ENCODE measurements at places on chromosomes 1 and 21.

GRCh38 chr1:13830616-13831280 is 130.8 kb downstream of the PRDM2 start:
- no peaks in the 10 kb centered on the region for H3K36me3 ChIP-seq
- DNase-seq: no peak
- no peak overlapping the region for H3K27ac ChIP-seq
- no peak overlapping the region for H3K4me3 ChIP-seq
- H3K27me3 ChIP-seq: peaks cover 4% of the 10 kb centered on the region

- H3K27ac ChIP-seq: no peak overlapping the region
- no peaks in the 10 kb centered on the region for H3K27me3 ChIP-seq
- H3K4me1 ChIP-seq: peaks cover 40% of the 10 kb centered on the region
- H3K4me3 ChIP-seq: no peak overlapping the region
Measured at GRCh38 chr1:221735999-221736398, 5.9 kb downstream of the DUSP10 start.

DNA sequence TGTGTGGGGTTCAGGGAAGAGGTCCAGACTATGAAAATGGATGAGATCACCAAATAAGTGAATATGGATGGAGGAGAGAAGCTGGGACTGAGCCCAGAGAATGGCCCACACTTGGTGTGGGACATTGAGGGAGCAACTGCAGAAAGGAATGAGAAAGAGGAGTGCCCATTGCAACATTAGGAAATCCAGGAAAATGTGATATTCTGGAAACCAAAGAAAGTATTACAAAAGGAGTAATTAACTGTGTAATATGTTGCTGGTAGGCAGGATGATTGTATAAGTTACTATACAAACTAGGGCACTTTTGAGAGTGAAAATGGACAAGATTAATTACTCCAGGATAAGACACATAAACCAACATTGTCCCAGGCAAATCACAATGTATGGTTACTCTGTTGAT is 59.8 kb upstream of the ARTN start:
- H3K4me1 ChIP-seq: peaks cover 1% of the 10 kb centered on the region
- H3K27ac ChIP-seq: no peak overlapping the region
- no peaks in the 10 kb centered on the region for H3K36me3 ChIP-seq
- H3K4me3 ChIP-seq: no peak overlapping the region

DNA sequence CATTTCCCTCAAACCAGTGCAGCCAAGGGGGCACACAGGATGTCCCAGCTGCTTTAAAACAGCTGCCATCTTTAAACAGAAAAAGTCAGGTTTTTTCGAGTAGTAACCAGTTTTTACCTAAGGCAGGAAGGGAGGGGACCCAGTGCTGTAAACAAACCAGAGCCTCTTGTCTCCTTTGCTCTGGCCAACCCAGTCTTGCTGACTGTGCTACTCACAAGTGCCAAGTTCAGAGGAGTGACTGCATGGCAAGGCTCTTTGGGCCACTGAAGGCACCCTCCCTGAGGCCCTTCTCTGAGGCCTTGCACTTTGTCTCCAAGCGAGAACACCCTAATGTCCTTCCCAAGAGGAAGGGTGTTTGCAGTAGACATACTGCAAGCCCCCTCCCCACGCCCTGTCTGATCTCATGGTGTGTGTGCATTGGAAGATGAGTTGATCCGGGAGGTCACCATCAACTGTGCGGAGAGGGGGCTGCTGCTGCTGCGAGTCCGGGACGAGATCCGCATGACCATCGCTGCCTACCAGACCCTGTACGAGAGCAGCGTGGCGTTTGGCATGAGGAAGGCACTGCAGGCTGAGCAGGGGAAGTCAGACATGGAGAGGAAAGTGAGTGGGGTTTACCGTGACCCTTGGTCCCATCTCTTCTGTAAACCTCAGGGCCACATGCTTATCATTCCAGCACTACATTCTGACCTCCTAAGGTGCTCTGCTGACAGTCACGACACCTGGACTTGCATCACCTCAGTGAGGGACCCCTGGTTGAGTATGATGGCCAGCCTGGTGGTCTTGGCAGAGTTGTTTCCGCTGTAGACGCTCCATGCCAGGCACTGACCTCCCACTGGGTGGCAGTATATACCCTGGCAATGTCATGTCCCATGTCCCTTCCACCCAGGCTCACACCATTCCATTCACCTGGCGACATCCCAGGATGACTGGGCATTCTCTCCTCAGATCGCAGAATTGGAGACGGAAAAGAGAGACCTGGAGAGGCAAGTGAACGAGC is 4.7 kb downstream of the DNALI1 start:
- H3K27ac ChIP-seq: peak overlapping the region; percentile 64
- peaks cover 20% of the 10 kb centered on the region for H3K4me1 ChIP-seq
- H3K27me3 ChIP-seq: no peaks in the 10 kb centered on the region
- DNase-seq: peak; percentile 50

- DNase-seq: no peak
- H3K4me3 ChIP-seq: no peak overlapping the region
- no peaks in the 10 kb centered on the region for H3K4me1 ChIP-seq
- no peaks in the 10 kb centered on the region for H3K27me3 ChIP-seq
- no peak overlapping the region for H3K27ac ChIP-seq
- H3K36me3 ChIP-seq: no peaks in the 10 kb centered on the region
Measured at GRCh38 chr1:34265396-34265795, 88.7 kb downstream of the C1orf94 start.

GRCh38 chr1:204530932-204531331 is 14.7 kb downstream of the MDM4 start:
- H3K27ac ChIP-seq: no peak overlapping the region
- DNase-seq: no peak
- no peaks in the 10 kb centered on the region for H3K27me3 ChIP-seq
- H3K36me3 ChIP-seq: peaks cover 64% of the 10 kb centered on the region
- no peak overlapping the region for H3K4me3 ChIP-seq

GRCh38 chr1:29256394-29256793 is 20.1 kb downstream of the PTPRU start:
- H3K4me1 ChIP-seq: peaks cover 3% of the 10 kb centered on the region
- peaks cover 32% of the 10 kb centered on the region for H3K27me3 ChIP-seq
- no peaks in the 10 kb centered on the region for H3K36me3 ChIP-seq
- DNase-seq: no peak
- H3K4me3 ChIP-seq: no peak overlapping the region

- H3K27ac ChIP-seq: no peak overlapping the region
- H3K4me3 ChIP-seq: no peak overlapping the region
- peaks cover 2% of the 10 kb centered on the region for H3K27me3 ChIP-seq
Measured at GRCh38 chr1:178337091-178337706, 159.6 kb downstream of the CLEC20A start.

- H3K4me3 ChIP-seq: no peak overlapping the region
- no peaks in the 10 kb centered on the region for H3K4me1 ChIP-seq
- no peaks in the 10 kb centered on the region for H3K27me3 ChIP-seq
- H3K27ac ChIP-seq: no peak overlapping the region
Measured at GRCh38 chr1:216193839-216194443, 229.3 kb downstream of the USH2A start.

- no peak overlapping the region for H3K4me3 ChIP-seq
- peaks cover 2% of the 10 kb centered on the region for H3K36me3 ChIP-seq
- DNase-seq: no peak
- H3K27ac ChIP-seq: no peak overlapping the region
Measured at GRCh38 chr1:224761245-224761644, 145.1 kb downstream of the CNIH3 start.

DNA sequence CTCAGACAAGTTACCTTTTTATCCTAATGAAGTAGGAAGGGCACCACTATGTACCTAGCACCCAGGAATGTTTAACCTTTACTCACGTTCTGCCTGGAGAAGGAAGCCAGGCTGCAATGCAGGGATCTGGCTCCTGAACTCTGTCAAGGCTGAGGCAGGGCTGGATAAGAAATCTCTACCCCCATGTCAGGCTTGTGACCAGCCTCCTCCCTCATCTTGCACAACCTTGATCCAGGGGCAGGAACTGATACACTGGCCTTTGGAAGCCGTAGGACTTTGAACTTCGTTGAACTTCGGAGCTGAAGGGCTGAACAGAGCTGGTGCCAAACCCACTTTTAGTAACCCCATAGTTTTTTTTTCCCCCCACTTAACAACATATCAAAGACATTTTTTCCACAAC is 8.0 kb upstream of the AKR1A1 start:
- no peak for DNase-seq
- no peak overlapping the region for H3K27ac ChIP-seq
- H3K4me1 ChIP-seq: peaks cover 34% of the 10 kb centered on the region
- no peaks in the 10 kb centered on the region for H3K36me3 ChIP-seq

- no peak for DNase-seq
- no peak overlapping the region for H3K27ac ChIP-seq
- H3K4me1 ChIP-seq: no peaks in the 10 kb centered on the region
- H3K36me3 ChIP-seq: no peaks in the 10 kb centered on the region
- H3K27me3 ChIP-seq: peaks cover 58% of the 10 kb centered on the region
Measured at GRCh38 chr1:207917080-207917479, 6.2 kb upstream of the CD34 start.

DNA sequence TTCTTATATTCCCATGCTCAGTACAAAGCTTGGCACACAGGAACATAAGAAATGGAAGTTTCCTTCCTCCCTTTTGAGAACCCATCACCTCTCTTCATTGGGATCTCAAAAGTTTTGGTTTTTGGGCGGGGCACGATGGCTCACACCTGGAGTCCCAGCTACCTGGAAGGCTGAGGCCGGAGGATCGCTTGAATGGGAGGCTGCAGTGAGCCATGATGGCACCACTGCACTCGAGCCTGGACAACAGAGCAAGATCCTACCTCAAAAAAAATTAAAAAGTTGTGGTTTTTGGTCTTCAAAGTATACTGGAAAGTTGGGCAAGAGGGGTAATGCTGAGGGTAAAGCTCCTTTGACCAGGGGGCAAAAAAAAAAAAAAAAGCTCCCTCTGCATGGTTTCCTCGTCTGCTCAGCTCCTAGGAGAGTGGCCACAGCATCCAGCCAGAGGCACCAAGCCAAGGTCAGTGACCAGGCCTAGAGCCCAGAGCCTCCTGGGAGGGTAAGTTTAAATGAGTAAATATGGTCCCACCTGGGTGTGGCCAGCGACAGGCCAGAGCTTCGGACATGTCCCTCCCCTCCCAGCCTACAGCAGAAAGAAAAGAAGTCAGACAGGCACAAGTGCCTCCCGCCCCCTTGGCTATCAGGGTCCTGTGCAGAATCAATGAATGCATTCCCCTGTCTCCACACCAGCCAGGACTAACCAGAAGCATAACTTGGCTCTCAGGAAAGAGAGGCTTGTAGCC is 5.0 kb downstream of the MEF2D start:
- H3K27me3 ChIP-seq: no peaks in the 10 kb centered on the region
- H3K4me1 ChIP-seq: peaks cover 67% of the 10 kb centered on the region
- peaks cover 21% of the 10 kb centered on the region for H3K36me3 ChIP-seq
- H3K27ac ChIP-seq: no peak overlapping the region
- no peak for DNase-seq
- H3K4me3 ChIP-seq: no peak overlapping the region

Measured in activated CD4-positive, alpha-beta memory T cell treated with anti-CD3 and anti-CD28 coated beads, Interleukin-2, amount 10 ng/mL, durations not matched to agents 7 days and 5 days (primary cell).